ENCODE measurements at places on chromosomes 3 and 15.

GRCh38 chr15:52745326-52746161 lies 44.6 kb downstream of the ONECUT1 start:
- DNase-seq: no peak

DNA sequence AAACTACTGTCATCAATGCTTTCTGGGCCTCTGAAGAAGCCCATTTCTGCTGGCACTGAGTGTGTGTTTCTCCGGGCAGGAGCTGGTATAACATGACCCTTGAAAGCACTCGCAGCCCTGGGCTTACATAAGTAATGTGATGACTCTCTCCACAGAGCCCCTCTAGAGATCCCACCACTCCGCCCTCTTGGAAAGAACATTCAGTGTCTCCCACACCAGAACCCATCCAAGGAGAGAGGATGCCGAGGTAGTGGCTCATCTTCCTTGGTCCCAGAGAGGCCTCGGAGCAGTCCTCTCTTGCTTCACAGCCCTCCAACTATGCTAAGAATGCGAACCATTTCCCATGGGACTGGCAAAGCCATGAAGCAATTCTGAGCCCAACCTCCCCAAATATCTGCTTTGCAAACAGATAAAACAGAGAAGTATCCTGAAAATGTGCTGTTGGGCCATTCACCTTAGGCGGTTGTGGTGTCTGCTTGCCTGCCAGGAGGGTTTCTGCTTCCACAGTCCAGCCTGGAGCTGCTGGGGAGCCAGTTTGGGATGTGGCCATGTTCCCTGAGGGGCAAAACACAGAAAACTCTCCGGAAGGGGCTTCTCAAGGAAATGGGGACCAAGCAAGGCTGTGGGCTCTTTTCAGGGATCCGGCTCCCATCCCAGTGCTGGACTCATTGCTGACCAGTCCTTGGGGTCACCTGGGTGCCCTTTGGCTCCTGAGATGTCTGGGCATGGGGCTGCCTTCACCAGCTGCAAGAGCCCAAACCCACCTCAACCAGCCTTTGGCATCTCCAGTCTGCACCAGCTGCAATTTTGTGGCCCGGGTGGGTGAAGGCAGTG lies 47.3 kb downstream of the AMOTL2 start:
- DNase-seq: peak; percentile 91

DNA sequence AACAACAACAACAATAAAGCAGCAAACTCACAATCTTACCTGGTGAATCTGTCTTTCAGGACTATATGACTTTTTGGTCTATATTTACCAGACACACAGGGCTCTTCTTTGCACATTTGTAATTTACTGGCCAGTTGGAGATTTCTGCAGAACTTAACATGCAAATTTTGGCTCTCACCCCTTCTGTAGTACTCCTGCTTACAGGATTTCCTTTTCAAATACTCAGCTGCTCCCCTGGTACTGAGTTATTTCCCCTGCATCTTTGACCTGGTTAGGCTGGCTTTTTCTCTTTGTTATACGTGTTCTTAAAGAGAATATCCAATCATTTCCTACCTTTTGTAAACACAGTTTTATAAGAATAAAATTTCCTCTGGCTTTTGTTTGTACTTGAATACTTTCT lies 228.0 kb downstream of the MBNL1 start:
- no peak for DNase-seq

- no peak for DNase-seq
These were observed 47.2 kb upstream of the ZBTB38 start for GRCh38 chr3:141321109-141321497.

GRCh38 chr15:95895508-95895907 lies 435.0 kb upstream of the NR2F2 start:
- no peak for DNase-seq

DNA sequence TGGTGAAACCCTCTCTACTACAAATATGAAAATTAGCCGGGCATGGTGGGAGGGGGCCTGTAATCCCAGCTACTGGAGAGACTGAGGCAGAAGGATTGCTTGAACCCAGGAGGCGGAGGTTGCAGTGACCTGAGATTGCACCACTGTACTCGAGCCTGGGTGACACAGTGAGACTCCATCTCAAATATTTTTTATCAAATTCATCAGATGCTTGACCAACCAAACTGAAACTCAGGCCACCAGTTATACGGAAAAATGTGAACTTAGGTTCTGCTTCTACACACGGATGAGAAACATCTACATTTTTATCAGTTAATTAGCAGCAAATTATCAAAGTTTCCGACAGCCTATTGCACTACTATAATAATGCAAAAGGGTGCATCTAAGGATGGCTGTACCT lies 4.8 kb downstream of the ARF4 start:
- no peak for DNase-seq

DNA sequence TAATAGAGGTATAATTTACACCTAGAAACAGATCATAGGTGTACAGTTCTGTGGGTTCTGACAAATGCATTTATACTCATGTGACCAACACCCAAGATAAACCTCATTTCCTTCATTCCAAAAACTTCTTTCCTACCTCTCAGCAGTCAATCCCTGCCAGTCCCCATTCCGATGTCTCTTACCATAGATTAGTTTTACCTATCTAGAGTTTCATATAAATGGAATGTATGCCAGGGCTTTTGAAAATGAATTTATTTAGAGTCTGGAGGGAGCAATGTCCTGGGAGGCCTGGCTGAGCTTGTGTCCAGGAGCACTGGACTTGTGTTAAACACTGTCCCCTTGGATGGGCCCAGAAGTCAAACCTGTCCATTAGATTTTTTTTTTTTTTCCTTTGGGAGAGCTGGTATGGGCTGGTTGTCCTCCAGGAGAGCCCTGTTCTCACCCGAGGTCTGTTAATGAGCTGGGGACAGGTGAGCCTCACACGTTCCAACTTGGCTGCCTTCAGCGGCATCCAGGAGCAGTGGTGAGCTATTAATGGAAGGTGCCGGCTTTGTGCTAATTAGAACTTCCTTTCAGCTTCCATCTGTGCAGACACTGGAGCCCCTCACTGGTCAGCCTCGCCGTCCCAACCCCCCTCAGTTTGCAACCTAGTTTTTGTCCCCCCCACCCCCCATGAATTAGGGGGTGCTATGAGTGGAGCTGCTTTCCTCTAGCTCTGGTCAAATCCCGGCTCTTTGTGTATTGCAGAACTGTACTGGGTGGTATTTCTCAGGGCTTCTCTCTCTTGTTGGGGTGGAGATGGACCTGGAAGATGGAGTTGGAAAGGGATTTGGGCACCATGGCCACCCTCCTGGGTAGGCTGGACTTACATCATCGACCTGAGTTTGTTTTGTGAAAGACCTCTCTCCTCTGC lies 40.7 kb upstream of the POLG start:
- no peak for DNase-seq

GRCh38 chr15:62417439-62417838 lies 252.4 kb upstream of the C2CD4B start:
- DNase-seq: no peak

DNA sequence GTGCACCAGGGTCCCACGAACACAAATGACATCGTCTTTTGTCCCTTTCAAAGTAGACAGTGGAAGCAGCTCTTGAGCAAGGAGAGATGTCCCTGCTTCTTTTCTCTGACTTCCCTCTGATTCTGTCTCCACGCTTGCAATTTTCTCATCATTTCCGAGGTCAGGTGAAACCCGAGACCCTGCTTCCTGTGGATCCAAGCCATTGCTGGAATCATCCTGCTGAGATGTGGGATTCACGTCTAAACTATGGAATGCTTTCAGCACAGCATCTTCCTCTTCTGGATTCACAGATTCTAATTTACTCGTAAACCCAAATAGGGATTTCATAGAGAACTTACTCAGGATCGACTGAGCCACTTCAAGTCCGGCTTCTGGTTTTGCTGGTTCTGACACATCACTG lies 127.1 kb downstream of the FMN1 start:
- peak; percentile 56 for DNase-seq

GRCh38 chr3:143200001-143200924 lies 80.7 kb downstream of the CHST2 start:
- peak; percentile 33 for DNase-seq

DNA sequence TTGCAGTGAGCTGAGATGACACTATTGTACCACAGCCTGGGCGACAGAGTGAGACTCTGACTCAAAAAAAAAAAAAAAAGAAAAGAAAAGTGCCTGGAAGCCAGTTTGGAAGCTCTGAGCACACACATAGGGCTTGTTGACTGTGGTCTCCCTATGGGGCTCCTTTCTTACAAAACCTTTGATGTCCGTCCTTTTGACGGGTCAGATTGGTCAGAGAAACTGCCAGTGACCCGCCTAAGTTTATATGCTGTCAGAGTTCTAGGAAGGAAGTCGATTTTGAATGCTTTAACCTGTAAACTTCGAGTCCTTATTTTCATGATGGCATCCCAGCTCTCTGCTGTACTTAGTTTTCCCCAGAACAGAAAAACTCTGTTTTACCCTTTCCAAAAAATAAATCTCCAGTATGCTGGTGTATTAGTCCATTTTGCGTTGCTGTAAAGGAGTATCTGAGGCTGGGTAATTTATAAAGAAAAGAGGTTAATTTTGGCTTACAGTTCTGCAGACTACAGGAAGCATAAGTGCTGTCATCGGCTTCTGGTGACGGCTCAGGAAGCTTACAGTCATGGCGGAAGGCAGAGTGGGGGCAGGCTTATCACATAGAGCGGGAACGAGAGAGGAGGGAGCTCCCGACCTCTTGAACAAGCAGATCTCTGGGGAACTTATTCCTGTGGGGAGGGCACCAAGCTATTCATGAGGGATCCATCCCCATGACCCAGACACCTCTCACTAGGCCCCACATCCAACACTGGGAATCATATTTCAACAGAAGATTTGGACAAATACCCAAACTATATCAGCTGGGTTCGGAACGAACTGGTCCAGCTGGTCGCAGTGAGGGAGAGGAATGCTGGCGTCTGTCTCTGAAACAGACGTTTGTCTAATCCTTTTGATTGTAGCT lies 72.3 kb downstream of the LMLN start:
- no peak for DNase-seq

All from AG08395 (cell line).